Left lung (tissue), 14 donors: ENCODE measurements at places on chromosomes 5 and 9. TPM values are rescaled to one million over a fixed set of nuclear protein-coding genes. Genes with fewer than 3 reads are reported as not detected.

DNA sequence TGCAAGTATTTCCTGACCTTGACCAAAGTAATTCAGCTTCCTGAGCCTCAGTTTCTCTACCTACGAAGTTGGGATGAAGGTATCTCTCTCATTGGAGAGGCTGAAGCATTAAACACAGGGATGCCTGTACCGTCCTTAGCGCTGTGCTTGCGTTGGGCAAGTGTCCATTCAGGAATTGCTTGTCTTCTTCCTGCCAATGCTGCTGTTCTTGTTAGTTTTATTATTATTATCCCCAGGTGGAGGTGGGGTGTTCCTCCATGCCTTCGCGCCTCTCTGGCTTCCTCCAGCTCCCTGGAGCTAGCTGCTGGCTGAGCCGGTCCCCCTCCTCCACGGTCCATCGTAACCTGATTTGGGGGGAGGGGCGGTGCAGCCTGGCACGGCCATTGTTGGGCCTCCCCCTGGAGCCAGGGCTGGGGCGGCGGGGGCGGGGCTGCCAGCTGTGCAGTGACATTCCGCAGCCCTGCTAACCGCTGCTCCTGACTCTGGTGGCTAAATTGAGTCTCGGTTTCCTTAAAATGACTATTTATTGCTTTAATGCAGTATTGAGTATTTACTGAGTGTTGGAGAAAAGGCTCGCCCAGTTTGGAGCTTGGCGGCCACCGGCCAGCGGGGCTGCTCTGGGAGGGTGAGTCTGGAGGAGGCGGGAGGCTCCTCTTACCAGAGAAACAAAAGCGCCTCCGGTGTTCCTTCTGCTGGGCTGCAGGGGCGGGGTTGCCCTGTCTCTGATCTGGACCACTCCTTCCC lies 51.3 kb downstream of the LMX1B start:
- no peaks in the 10 kb centered on the region for H3K36me3 ChIP-seq
- H3K4me1 ChIP-seq: peaks cover 4% of the 10 kb centered on the region
- no peak overlapping the region for H3K27ac ChIP-seq
- peaks cover 87% of the 10 kb centered on the region for H3K27me3 ChIP-seq

- H3K4me3 ChIP-seq: no peak overlapping the region
- peaks cover 56% of the 10 kb centered on the region for H3K4me1 ChIP-seq
- H3K27me3 ChIP-seq: no peaks in the 10 kb centered on the region
- peak; percentile 81 for DNase-seq
Measured at GRCh38 chr9:127912882-127913281, 4.0 kb downstream of the ST6GALNAC4 start.

DNA sequence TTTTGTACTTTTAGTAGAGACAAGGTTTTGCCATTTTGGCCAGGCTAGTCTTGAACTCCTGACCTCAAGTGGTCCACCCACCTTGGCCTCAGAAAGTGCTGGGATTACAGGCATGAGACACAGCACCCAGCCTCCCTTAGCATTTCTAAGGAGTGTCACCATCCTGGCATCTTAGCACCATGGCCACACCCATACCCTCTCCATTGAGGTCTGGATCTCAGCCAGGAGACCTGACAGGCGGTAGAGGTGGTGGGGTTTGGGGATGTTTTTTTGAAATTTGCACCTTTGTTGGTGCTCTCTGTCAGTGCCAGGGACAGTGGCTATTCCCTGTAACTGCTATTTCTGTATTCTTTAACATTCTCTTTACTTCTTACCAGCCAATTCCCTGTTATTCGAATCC lies 72.5 kb downstream of the TRIM36 start:
- no peaks in the 10 kb centered on the region for H3K27me3 ChIP-seq
- H3K36me3 ChIP-seq: no peaks in the 10 kb centered on the region
- H3K4me3 ChIP-seq: no peak overlapping the region
- no peak for DNase-seq

DNA sequence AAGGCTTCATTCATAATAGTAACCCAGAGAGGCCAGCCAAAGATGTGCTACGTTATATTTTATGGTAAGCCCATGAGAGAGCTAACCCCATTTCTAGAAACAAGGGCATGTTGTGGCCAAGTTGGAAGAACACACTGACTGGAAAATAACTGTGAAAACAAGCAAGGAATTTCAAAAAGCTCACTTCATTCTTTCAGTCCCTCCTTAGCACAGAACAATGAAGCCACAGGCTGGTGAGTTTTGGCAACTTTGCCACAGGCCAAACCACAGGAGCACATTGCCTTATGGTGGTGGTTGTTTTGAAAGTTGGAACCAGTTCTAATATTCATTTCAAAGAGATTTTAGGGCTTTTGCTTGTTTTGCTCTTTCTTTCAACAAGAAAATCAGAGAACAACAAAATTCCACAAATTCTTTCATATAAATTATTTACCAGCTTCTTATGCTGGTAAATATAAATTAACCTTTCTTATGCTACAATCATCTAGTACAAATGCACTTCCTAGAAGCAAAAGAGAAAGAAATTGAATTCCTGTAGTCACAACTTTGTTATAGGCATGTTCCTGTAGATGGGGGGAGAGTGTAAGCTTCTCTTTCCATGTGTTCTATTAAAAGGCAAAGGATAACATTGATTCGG lies 225.4 kb upstream of the RFX3 start:
- no peaks in the 10 kb centered on the region for H3K4me1 ChIP-seq
- no peak for DNase-seq
- no peak overlapping the region for H3K27ac ChIP-seq
- H3K27me3 ChIP-seq: no peaks in the 10 kb centered on the region
- no peak overlapping the region for H3K4me3 ChIP-seq

GRCh38 chr9:96149533-96150280 lies 152.3 kb downstream of the HSD17B3 start:
- no peak for DNase-seq
- H3K4me1 ChIP-seq: peaks cover 3% of the 10 kb centered on the region
- H3K27ac ChIP-seq: no peak overlapping the region
- no peak overlapping the region for H3K4me3 ChIP-seq

GRCh38 chr9:108167136-108167900 lies 677.7 kb upstream of the KLF4 start:
- no peaks in the 10 kb centered on the region for H3K27me3 ChIP-seq
- no peak overlapping the region for H3K4me3 ChIP-seq
- H3K4me1 ChIP-seq: no peaks in the 10 kb centered on the region
- no peak for DNase-seq
- no peak overlapping the region for H3K27ac ChIP-seq
- no peaks in the 10 kb centered on the region for H3K36me3 ChIP-seq

DNA sequence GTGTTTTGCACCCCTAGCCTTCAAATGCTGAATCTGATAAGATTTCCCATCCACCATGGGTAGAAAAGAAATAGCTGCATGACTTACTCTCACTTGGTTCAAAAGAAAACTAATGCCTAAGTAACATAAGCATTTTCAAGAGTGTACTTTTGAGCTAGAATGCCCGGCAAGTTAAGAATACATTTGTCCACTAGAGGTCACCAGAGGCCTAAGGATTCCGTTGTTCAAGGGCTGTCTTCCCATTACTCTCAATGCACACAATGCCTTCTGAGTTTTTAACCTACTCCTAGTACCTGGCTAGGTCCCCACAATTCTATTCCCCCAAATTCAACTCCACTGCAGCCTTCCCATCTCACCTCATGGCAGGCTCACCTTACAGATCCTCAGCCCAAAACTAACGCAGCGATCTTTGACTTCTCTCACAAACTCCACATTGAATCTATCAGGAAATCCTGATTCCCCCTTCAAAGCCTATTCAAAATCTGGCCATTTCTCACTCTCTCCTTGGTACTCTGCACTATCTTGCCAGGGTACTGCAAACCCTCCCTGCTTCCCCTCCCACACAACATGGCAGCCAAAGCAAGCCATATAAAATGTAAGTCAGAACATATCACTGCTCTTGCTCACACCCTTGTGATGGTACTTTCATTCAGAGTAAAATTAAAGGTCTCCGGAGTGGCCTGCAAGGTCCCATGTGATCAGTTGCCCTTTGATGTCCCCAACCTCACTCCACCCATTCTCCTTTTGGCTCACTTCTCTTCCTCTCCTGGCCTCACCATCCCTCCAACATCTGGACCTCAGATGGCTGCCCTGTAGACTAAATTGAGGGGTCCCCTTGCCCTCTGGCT lies 13.4 kb downstream of the OXCT1 start:
- DNase-seq: peak; percentile 73
- H3K4me3 ChIP-seq: no peak overlapping the region
- no peaks in the 10 kb centered on the region for H3K27me3 ChIP-seq
- H3K36me3 ChIP-seq: no peaks in the 10 kb centered on the region

The IL7R gene
- 101 TPM for total RNA-seq

The FOXD4L4 gene
- total RNA-seq: not detected

The SEC16A gene
- total RNA-seq: 77.8 TPM

The SLC22A4 gene
- total RNA-seq: 10.3 TPM

The NMUR2 gene
- 1.3 TPM for total RNA-seq

The RANBP17 gene
- total RNA-seq: 22.9 TPM
